D341Med (cell line): ENCODE measurements at places on chromosomes 16 and 17.

DNA sequence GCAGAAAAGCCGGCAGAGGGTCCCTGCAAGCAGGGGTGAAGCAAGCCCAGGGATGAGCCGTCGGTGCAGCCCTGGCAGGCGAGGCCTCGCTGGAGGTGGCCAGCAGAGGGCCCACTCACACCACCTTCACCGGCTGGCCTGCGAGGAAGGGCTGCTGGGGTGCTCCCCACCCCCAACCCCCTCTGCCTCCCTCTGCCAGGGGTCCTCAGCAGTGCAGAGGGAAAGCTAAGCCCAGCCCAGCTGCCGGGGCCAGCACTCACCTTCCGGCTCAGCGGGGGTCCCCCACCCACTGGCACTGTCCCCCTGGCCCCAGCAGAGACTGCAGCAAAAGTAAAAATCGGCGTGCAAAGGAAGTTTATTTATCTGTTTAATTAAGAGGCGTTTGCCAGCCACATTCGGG is 113.4 kb downstream of the ENGASE start:
- peak; percentile 93 for DNase-seq

GRCh38 chr16:87107201-87107600 is 210.0 kb downstream of the C16orf95 start:
- no peak for DNase-seq

- no peak for DNase-seq
These were observed 986 bp downstream of the CRISPLD2 start for GRCh38 chr16:84820771-84821170.

- no peak for DNase-seq
These were observed 53.5 kb downstream of the DNAH3 start for GRCh38 chr16:21097151-21097550.

- no peak for DNase-seq
These were observed 200.0 kb upstream of the CDH5 start for GRCh38 chr16:66166490-66166889.

DNA sequence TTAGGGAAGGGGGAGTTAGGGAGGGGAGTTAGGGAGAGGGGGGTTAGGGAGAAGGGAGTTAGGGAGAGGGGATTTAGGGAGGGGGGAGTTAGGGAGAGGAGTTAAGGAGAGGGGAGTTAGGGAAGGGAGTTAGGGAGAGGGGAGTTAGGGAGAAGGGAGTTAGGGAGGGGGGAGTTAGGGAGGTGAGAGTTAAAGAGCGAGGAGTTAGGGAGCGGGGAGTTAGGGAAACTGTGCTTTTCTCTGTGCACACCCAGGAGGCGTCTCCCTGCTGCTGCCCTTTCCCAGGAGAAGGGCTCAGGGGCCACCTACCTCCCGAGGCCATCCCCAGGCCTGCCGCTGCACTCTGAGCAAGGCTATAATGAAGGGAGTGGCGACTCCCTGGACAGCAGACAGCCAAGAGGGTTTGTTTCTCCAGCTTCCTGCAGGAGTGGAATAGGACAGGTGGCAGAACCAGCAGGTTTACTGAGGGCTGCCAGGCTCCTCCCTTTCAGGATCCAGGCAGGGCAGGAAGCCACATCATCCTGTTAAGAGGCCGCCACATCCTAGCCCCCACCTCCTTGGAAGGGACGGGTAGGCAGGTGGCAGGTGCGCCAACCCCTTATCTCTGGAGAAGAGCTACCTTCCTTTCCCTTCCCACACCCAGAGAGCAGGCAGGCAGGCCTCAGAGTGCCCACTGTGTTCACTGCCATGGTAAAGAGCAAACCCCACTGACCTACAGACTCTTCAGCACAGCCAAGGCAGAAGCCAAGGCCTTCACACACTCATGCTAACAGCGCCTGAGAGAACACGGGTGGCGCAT is 4.3 kb downstream of the CANT1 start:
- peak; percentile 45 for DNase-seq

GRCh38 chr16:75007443-75007842 is 8.6 kb downstream of the ZNRF1 start:
- no peak for DNase-seq

GRCh38 chr17:44384823-44385286 is 4.6 kb downstream of the ITGA2B start:
- DNase-seq: peak; percentile 48

DNA sequence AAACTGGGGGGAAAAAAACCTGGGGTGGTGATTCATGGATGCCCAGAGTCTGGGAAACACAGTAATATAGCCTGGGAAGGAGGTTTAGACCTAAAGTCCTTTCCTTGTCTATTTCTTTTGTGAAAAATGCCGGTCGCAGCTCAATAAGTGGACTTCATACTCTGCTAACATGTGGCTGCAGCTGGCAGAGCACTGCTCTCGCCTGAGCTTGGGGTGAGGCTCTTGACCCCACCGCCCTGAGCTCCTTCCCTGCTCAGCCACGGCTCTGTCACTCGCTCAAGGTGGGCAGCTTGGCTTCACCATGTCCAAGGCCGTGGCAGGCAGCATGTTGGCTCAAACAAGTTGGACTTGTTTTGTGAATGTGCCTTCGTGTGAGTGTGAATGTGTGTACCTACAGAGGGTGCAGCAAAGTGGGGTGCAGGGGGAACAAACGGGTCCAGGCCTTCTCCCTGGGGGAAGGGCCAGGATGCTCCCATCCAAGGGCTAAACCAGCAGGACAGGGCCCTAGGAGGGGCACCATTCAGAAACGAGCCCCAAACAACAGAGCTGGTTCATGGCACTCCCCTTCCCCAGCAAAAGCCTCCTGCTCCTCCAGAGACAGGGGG is 4.9 kb downstream of the FA2H start:
- no peak for DNase-seq

DNA sequence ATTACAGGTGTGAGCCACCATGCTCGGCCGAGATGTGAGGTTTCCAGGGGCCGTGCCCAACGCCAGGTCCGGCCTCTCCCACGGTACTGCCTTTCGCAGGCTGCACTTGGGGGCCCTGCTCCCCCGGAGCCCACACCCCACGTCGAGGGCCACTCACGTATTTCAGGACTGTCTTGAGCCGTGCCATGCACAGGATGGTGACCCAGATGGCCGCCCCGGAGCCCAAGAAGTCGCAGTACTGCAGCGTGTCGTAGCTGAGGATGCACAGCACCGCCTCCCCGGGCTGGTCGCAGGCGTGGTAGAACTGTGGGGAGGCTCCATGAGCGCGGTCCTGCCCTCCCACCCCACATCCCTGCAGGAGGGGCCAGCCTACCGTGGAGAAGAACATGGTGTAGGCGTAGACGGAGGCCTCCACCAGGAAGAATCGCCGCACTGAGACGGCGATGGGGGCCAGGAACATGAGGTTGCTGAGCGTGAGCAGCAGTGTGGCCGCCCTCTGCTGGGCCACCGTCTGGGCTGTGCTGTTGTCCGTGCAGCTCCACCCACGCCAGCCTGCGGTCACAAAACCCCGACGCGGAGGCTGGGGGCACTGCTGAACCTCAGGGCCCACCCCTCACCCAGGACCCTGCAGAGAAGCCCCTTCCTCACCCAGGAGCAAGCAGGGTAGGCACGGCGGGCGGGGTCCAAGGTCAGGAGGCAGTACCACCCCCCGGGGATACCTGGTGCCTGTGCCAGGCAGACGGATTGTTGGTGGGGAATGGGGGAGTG is 3.7 kb upstream of the MRPL28 start:
- no peak for DNase-seq

DNA sequence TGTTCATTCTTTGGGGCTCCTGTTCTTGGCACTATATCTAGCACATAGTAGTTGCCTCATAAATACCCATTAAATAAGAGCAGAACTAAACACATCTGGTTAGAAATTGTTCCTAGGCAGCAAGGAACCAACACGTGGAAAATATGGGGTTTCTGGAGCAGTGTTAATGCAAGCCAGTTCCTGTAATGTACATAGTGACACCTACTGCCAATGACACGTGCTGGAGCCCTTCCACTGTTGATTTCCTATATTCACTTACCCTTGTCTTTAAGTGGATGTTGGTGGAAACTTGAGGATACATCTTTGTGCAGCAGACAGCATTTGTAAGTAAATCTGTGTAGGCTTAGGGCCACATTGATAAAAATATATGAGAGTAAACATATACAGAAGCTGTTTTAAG is 1.6 kb upstream of the IRF8 start:
- no peak for DNase-seq

GRCh38 chr16:75197522-75198134 is 9.3 kb downstream of the CTRB2 start:
- no peak for DNase-seq

- DNase-seq: peak; percentile 51
These were observed 19.6 kb upstream of the CEP20 start for GRCh38 chr16:15907863-15908478.

DNA sequence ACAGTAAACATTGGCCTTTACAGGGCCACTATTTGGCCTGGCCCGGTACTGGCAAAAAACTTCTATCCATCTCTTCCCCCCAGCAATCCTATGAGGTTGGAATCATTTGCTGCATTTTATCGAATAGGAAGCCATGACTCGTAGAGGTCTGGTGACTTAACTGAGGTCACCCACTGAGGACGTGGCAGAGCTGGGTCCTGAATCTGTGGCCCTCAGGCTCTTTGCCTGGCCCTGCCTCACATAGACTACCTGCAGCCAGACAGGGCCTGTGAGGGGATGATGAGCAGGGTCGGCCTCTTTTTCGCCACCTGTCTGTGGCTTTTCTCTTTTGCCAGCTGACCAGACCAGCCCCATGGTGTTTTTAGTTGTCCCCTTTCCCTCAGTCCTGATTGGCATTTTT is 1.9 kb downstream of the PPP4C start:
- no peak for DNase-seq

DNA sequence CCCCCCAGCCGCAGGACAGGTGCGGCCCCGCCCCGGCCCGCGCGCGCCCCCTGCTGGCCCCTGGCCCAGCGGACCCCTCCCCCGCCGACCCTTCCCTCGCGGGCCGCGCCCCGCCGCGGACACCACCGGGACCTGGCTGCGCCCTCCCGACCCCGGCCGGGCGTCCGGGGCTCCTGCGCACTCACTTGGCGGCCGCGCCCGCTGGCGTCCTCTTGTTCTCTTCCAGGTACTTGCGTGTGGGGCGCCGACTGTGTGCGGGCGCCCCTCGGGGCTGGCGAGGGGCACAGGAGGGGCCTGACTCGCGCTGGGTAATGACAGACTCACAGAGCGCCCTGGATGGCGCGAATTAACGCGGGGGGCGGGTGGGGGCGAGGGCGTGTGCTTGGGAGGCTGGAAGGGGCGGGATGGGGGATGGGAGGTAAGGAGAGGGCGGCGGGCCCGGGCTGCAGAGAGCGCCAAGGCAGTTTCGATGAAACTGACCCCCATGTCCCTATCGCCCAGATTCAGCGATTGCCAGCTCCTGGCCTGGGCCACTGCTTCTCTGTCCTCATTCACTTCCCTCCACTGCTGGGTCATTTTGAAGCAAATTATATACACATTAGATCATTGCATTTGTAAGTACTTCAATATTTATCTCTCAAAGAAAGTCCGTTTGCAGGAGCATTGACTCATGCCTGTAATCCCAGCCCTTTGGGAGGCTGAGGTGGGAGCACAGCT is 445 bp upstream of the DBNDD1 start:
- peak; percentile 95 for DNase-seq

- DNase-seq: no peak
These were observed 334.5 kb downstream of the SEC14L1 start for GRCh38 chr17:77475016-77475976.

GRCh38 chr16:82439678-82440293 is 187.0 kb upstream of the CDH13 start:
- DNase-seq: peak; percentile 52

- no peak for DNase-seq
These were observed 7.9 kb downstream of the TRPV3 start for GRCh38 chr17:3549610-3550162.

GRCh38 chr17:76147211-76148014 is 6.4 kb upstream of the FOXJ1 start:
- DNase-seq: peak; percentile 50

DNA sequence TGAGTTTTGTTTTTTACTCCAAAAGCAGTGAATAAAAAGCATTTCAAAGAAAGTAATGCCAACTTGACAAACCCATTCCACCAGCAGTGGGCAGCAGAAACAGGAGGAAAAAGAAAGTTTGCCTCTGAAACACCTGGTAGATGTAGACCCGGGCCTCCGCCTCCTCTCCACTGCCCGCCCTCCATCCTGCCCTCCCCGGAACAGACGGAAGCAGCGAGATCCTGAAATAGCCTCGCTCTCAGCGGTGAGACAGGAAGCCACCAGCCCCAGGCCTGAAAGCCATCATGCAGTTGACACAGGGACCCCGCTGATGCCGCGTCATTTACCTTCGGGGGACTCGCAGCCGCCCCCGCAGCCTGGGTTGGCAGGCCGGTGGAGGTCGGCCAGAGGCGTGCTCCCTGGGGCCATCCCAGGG is 67.8 kb downstream of the C16orf78 start:
- DNase-seq: no peak

GRCh38 chr17:36153895-36154610 is 22.4 kb downstream of the TBC1D3B start:
- no peak for DNase-seq

DNA sequence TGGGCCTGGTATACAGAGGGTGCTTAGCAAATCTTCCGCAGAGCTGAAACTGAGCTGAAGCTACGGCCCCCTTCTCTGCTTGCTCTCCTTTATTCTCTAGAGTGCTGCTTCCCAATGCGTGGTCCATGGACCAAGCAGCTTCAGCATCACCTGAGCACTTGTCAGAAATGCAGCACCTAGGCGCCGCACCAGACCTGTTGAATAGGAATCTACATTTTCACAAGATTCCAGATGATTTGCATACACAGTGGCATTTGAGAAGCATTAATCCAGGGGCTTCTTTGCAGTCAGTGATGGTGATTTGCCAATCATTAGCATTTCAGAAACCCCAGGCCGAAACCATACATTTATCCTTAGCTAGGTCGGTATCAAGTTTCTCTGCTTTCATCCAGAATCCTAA is 204.2 kb downstream of the CDH13 start:
- no peak for DNase-seq

GRCh38 chr16:62620275-62620674 is 584.0 kb upstream of the CDH8 start:
- no peak for DNase-seq

DNA sequence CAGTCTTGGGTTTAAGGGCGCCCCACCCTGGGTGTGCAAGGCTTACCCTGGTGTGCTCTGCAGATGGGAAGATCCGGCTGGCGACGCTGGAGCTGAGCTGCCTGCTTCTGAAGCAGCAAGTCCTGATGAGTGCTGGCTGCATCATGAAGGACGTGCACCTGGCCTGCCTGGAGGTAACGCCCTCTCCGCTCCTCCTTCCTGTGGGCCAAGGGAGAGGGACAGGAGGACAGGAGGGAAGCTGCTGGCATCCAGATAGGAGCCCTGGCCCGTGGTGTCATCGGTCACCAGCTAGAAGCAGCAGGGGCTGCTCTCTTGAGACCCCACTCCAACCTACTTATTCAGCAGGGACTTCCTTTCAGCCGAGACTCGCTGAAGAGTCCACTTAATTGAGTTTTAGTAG is 97.8 kb downstream of the CLEC16A start:
- no peak for DNase-seq

DNA sequence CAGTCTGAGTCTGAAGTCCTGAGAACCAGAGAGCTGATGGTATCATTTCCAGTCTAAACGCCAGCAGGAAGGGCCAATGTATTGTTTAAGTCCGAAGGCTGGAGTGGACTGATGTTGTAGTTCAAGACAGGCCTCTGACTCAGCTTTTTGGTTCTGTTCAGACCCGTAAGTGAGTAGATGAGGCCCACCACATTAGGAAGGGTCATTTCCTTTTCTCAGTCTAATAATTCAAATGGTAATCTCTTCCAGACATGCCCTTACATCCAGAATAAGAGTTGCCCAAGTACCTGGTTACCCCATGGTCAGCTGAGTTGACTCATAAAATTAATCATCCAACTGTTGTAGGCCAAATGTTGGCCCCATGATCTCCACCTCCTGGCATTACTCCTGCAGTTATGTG is 442.6 kb upstream of the HSBP1 start:
- no peak for DNase-seq

GRCh38 chr16:19147627-19148026 is 20.4 kb upstream of the SYT17 start:
- no peak for DNase-seq

- DNase-seq: no peak
These were observed 18.7 kb downstream of the ATP6V0D1 start for GRCh38 chr16:67462279-67462655.
